ENCODE measurements at places on chromosomes 11 and 22.

GRCh38 chr11:129946256-129946655, 50.9 kb upstream of the NFRKB start:
- DNase-seq: no peak

GRCh38 chr11:3710485-3711259, 39.5 kb upstream of the CHRNA10 start:
- no peak for DNase-seq

- DNase-seq: no peak
These were observed 28.5 kb downstream of the BTBD10 start for GRCh38 chr11:13434247-13435205.

DNA sequence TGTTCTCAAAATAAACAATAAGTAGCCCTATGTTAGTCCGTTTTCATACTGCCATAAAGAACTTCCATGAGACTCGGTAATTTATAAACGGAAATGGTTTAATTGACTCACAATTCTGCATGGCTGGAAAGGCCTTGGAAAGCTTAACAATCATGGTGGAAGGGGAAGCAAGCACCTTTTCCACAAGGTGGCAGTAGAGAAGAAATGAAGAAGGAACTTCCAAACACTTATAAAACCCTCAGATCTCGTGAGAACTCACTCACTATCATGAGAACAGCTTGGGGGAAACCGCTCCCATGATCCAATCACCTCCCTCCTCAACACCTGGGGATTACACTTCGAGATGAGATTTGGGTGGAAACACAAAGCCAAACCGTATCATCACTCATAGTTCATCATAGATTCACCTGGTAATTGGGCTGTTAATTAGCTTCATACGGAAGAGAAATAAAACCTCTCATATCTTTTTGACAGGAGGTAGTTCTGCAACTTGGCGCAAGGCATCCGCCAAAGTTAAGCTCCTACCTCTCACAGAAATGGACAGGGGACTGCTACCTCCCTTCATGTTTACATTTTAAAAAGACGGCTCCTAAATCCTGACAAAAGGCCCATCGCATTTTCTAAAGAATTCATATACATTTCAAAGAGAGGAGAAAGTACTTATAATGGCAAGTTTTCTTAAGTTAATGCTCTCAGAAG, 49.0 kb downstream of the MUC15 start:
- DNase-seq: no peak

GRCh38 chr22:21632237-21632895, at the start of gene CCDC116:
Gene CCDC116, plus strand, starts transcription at chr22:21632760. Its CDS starts 422 bp downstream, at chr22:21633182.
- DNase-seq: no peak

GRCh38 chr11:68946416-68947090, 34.2 kb downstream of the MRGPRD start:
- DNase-seq: no peak

- no peak for DNase-seq
These were observed 195.2 kb upstream of the TMEM45B start for GRCh38 chr11:129620237-129621104.

- DNase-seq: no peak
These were observed 27.0 kb downstream of the MS4A6A start for GRCh38 chr11:60155931-60156330.

DNA sequence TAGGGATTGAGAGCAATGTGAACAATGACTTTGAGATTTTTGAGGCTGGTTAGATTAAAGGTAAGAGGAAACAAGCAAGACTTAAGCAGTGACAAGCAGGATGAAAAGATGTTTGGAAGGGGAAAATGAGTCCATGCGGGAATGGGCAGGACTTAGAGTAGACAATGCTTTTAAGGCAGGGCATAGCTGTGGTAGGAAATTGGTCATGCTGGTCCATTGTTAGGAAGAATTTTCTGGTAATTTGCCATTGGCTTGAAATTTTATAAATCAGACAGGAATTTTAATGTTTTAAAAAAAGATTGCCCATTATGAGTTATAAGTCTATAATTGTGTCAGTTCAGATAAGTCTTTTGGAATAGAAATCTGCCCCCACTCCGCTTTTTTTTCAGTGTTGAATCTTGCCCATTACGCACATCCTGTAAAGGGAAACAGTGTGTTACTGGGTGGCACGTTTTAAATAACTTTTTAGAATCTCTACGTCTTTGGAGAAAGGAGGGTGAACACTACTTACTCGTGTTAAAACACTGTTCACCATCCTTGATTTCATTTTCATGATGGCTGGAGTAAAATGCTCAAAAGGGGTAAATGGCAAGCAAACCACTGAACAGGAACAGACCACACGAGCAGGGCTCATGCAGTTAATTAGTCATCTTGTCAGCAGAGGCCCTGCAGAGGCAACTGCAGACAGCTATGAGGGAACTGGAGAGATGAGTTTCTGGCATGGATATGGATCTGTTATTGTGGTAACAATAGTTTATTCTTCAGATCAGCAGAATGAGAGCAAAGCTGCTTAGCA, 25.0 kb downstream of the SWAP70 start:
- DNase-seq: no peak

DNA sequence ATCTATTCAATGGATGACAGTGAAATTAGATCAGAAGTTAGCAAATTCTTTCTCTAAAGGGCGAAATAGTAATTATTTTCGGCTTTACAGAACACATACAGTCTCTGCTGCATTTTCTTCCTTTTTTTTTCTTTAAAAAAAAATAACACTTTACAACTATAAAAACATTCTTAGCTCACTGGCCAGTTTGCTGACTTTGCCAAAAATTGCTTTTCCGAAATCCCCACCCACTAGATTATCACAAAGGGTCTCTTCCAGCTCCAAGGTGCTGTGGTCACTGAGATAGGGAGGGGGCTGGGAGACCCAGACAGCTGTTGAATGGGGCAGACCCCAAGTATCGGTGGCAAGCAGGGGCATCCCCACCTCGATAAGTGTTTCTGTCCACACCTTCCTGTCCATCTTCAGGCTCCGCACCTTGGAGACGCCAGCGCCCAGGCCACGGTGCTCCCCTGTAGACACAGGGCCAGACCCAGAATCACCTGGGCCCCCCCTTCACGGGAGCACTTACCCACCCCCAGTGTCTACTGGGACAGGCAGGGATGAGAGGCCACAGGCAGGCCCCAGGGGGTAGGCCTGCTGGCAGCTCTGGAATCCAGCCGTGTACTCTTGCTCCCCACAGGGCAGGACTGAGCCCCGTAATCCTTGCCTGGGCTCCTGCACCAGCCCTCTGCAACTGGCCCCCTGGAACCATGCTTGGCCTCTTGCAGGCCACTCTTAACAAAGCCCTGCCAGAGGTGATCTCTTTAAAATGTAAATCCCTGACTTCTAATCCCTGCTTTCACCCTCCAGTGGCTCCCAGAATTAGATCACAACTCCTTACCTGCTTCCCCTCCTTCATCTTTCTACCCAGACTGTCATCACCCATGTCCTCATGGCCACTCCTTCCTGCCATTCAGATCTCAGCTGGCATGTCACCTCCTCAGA, 31.5 kb upstream of the PDE2A start:
- DNase-seq: no peak

- no peak for DNase-seq
These were observed 62.6 kb downstream of the CWC15 start for GRCh38 chr11:94910779-94911178.

DNA sequence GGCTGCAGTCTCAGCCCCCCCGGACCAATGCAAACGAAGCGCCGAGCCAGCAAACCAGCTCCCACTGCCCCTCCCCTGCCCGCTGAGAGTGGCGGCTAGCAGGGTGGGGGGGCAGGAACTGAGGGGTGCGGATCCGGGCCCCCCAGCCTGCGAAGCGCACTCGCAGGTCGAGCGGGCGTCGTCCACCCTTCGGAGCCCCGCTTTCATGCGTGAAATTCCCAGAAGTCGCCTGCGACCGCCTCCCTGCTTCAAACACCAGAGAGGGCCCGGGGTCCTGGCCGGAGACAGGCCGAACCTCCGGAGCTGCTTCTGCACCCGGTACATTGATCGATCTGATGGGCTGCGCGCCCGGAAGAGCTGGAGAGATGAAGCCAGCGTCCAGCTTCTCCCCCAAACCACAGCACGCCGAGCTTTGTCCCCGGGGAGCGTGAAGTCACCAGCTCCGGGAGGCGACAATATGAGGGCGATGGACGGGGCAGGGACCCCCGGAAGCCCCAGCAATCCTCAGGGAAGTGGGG, 646 bp upstream of the PATZ1 start:
- peak; percentile 83 for DNase-seq

DNA sequence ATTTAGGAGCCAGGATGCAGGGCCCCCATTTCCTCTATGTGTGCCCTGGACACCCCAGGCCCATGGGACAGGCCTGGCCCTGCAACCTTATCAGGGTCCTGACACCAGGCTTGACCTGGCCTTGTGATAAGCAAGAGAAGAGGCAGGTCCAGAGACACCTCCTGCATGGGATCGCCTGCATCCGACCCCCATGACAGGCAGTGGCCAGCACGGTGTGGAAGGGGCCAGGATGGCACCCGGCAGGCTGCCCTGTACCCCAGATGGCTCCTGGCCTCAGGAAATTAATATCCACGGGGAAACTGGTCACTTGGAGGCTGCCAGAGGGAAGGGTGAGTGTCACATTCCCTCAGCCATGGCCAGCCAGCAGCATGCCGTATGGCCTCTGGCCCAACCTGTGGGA, 6.8 kb downstream of the KRTAP5-9 start:
- peak; percentile 7 for DNase-seq

GRCh38 chr22:38202437-38203089, 769 bp downstream of the MAFF start:
- peak; percentile 88 for DNase-seq

DNA sequence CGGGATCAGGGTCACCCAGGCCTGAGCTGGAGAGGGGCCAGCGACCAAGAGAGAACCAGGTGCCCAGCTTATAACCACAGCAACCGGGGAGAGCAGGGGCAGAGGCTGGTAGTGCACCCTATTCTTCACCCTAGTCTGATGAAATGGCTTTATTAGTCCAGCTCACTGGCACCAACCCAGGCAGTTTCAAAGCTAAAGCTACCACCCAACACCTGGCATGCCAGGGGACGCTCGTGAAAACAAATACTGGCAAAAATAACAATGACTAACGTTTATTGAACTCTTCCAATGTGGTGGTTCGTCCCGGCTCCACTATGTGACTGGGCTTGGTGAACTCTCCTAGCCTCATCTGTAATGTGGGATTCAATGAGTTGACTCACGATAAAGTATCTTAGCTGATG, 30.6 kb downstream of the SCGB1A1 start:
- no peak for DNase-seq

- DNase-seq: no peak
These were observed 386.9 kb upstream of the FAT3 start for GRCh38 chr11:91837411-91838330.

DNA sequence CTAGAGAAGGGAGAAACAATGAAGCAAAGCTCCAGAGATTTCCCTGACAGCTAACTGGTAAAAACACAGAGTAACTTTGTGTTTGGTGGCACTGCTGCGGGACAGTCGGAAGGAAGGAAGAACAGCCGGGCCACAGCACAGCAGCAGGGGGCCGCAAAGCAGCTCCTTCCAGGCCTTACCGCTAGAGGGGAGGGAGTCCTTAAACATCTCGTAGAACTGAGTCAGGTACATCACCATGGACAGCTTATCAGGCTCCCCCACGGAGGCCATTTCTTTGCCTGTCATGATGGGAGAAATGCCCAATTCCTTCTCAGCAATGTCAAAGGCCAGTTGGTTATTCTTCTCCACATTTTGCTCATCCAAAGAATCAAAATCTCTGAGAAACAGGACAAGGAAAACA, 114.6 kb upstream of the BID start:
- DNase-seq: no peak

DNA sequence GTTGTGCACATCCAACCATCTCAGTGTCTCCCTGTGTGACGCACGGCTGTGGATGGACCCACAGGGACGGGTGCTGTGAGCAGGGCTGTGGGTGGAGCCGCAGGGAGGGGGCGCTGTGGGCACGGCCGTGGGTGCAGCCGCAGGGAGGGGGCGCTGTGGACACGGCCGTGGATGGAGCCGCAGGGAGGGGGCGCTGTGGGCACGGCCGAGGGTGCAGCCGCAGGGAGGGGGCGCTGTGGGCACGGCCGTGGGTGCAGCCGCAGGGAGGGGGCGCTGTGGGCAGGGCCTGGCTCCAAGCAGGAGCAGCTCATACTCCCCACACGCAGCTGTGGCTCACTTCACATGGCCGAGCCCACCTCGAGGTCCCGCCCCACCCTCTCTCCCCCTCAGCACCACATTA, 6.0 kb upstream of the MAPK11 start:
- no peak for DNase-seq

Measured in right forelimb (tissue), 1 donor.